ENCODE measurements at places on chromosomes 1 and 21. TPM values are rescaled to one million over a fixed set of nuclear protein-coding genes. Genes with fewer than 3 reads are reported as not detected.

DNA sequence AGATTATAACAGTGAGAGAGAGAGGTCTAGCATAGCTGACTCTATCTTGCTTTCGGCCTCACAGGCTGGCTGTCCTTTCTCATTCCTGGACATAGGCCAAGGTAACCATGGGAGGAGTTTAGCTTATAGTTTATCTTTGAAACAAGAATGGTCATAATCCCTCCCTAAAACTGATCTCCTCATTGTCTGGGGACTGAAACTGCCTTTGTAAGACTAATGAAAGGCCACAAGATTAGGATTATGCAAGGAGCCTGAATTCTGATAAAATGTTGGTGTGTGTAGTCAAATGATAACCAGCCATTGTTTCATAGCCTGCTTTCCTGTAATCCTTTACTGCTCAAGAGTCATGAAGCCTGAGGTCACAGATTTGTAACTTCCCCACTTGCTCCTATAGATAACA, 131.9 kb upstream of the LYPLAL1 start:
- peak; percentile 98 for DNase-seq

GRCh38 chr1:7042322-7043190, 257.3 kb downstream of the CAMTA1 start:
- peak; percentile 45 for DNase-seq

DNA sequence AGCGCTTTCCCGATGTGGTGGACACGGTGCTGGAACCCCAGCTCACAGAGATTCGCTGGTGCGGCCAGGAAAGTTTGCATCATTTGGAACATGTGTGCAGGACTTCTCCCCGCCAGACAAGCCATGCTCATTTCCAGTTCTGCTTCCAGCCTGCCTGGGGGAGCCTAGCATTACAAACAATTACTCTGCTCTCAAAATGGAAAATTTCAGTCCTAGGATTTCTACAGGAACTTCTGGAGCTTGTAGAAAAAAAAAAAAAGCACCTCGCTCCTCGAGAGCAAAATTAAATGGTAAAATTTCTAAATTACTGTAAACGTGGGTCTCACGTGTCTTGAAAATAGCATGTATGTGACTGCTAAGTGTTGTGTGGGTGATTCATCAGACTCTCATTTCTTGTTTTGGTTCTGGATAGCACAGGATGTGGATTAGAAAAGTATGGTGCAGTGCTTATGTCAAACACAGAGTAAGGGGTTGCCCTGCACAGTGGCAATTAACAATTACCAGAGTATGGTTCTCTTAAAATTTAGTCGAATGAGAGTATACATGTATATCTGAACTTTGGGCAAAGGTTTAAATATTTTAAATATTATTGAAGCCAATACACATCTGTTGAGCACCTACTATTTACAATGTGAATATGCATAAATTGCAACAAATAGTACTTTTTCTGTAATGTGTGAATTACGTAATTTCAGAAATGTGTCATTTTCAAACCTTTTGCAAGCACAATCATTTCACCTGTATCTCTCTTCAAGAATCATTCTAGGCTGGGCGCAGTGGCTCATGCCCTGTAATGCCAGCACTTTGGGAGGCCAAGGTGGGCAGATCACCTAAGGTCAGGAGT, 61.8 kb upstream of the PTGFRN start:
- peak; percentile 75 for DNase-seq

GMEB1 gene
- 5.8 TPM for total RNA-seq

DNA sequence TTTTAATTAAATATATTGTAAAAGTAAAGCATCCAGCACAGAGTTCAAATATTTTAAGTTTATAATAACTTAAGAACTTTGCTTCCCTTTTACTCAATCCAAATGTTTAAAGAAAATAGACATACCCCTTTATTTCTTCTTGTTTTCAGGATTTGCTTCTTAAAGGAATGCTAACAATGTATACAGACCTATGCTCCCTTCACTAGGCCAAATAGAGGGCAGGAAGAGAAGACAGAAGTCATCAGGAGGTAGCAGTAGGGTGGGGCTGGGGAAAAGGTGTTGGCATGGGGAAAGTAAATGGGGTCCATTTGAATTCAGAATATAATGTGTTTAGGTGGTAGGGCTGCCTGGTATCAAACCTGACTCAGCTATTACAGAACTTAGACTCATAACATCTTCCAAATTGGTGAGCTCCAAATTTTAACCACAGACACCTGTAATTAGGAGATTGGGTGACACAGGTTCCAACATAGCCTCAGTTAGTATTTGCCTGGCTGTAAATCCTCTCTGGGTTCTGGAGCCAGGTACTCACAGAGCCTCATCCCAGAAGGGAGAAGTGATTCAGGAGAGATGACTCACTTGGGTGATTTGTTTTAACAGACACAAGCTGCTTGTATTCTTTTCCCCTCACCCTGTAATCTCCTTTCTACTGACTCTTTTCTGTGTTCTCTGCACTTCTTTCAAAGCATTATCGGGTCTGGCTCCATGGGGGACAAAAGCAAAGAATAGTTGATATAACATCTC, 60.1 kb upstream of the DUSP10 start:
- peak; percentile 54 for DNase-seq

GRCh38 chr1:208280681-208281450, 36.7 kb upstream of the PLXNA2 start:
- DNase-seq = no peak

DNA sequence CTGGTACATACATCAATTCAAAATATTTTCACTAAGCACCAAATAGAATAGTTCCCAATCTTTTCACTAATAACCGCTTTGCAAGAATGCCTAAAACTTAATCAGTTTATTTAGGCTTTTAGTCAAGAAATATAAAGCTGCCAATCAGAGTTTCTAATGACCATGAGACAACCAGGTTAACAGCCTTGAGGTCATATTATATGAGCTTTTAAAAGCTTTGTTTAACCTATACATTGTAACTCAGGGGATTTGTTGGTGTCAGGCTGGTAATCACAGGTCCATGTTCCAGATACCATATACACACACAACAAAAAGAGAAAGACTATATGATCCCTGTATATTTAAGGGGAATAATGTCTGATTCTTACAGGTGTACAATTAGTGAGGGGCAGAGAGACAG, 246.2 kb upstream of the ADGRL2 start:
- no peak for DNase-seq

DNA sequence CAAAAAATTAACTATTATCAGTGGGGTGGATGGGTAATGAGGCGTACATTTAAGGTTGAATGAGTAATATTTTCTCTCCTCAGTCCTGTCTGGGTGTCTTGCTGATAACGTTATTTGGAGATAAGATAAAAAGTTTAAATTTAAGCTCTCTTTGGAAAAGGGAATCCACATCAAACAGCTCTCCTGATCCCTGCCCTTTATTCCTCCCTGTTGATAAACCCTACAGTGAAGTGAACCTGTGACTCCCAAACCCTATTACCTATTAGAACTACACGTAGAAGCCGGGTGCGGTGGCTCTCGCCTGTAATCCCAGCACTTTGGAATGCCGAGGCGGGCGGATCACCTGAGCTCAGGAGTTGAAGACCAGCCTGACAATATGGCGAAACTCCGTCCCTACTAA, 9.9 kb upstream of the GPR161 start:
- DNase-seq = no peak

GRCh38 chr1:1348420-1349255, 580 bp downstream of the DVL1 start:
- DNase-seq = peak; percentile 43

TOMM40L gene
- 9.1 TPM for total RNA-seq

GRCh38 chr1:72075425-72075824, 206.9 kb downstream of the NEGR1 start:
- no peak for DNase-seq

GRCh38 chr1:197961933-197962332, 44.8 kb downstream of the LHX9 start:
- no peak for DNase-seq

- no peak for DNase-seq
Observed at GRCh38 chr21:37530901-37531351, 164.4 kb downstream of the DYRK1A start.

HOOK1 gene
- not detected for total RNA-seq

CRNN gene
- not detected for total RNA-seq

DNA sequence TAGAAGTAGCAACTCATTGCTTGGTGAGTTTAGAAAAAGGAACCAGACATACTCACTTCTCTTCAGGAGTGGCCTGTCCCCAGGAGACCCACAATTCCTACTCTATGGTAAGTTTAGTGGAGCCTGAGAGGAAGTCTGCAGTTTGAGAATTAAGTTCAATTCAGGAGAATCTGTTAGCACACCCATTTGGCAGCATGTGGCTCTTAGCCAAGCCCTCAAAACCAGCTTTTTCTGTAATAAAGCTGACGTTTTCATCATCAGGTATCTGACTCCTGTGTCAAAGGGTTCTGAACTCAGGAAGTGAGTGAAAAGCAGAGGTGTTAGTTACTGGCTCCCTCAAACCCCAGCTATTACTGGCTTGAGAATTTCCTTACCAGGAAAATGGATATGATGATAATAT, 20.4 kb upstream of the RGS16 start:
- no peak for DNase-seq

- no peak for DNase-seq
Observed at GRCh38 chr1:208146650-208147049, 97.5 kb downstream of the PLXNA2 start.

DENND1B gene
- total RNA-seq = 19.5 TPM

DNA sequence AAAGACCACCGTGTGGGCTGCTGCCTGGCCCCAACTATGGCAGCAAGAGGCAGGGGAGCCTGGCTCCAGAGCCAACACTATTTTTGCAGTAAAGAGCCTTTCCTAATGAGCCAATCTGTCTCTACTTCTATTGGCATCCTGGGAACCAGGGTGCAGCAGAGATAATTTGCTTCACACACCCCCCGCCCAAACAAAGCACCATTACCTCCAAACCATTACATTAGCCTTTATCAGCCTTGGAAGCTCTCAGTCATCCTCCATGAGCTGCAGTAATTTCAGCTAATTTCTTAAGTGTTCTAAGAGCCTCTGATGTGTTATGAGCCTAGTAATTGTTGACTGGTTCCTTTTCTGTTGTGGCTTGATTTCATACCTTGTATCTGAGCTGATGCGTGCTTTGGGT, 21.6 kb downstream of the ARMH1 start:
- no peak for DNase-seq

DNA sequence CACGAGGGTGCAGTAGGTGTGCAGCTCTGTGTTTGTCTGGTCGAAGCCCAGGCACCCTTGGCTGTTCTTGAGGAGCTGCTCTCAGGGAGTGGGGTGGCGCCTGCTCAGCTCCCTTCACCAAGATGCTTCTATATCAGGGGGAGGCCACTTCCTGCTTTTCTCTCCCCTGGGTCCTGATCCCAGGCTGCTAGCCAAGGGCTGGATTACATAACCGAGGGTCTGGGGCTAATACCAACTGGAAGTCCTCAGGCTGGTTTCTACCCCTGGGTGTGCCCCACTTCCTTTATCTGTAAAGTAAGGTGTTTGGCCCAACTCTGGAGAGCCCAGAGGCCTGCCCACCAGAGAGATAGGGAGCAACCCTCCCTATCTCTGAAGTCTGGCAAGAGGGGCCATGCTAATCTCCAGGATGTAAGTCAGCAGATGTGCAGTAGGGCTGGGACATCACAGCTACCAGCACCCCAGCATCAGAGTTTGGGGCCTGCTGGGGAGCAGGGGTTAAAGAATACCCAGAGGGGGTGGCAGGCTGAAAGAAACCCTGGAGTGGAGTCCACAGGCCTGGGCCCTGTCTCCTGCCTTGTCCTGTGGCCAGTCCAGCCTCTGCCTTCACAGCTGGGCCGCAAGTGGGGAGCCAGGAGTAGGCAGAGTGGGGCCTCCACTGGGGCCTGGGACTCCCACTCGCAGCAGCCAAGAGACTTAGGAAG, 2.1 kb downstream of the SELENBP1 start:
- DNase-seq = peak; percentile 48

- DNase-seq = peak; percentile 60
Observed at GRCh38 chr1:113429461-113430153, 39.3 kb downstream of the MAGI3 start.

- DNase-seq = no peak
Observed at GRCh38 chr1:185412385-185413087, 95.5 kb upstream of the IVNS1ABP start.

- DNase-seq = no peak
Observed at GRCh38 chr1:6414881-6415626, 4.7 kb downstream of the HES2 start.

DNA sequence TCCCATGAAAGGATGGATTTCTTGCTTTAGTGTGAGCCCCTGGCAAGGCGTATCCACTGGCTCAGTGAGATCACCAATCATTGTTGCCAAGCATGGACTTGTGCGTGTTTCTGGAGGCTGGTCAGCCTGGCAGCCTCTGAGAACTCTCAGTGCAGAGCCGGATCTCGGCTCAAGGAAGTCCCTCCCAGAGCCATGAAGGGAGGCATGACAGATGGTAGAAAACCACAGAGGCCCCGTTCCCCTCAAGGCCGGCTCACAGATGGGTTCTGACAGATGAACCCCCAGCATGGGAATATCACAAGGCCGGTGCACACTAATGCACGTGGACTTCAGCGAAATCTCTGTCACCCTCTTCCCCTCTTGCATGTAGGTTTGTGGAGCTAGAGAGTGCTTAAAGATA, 290.5 kb downstream of the AJAP1 start:
- no peak for DNase-seq

DNA sequence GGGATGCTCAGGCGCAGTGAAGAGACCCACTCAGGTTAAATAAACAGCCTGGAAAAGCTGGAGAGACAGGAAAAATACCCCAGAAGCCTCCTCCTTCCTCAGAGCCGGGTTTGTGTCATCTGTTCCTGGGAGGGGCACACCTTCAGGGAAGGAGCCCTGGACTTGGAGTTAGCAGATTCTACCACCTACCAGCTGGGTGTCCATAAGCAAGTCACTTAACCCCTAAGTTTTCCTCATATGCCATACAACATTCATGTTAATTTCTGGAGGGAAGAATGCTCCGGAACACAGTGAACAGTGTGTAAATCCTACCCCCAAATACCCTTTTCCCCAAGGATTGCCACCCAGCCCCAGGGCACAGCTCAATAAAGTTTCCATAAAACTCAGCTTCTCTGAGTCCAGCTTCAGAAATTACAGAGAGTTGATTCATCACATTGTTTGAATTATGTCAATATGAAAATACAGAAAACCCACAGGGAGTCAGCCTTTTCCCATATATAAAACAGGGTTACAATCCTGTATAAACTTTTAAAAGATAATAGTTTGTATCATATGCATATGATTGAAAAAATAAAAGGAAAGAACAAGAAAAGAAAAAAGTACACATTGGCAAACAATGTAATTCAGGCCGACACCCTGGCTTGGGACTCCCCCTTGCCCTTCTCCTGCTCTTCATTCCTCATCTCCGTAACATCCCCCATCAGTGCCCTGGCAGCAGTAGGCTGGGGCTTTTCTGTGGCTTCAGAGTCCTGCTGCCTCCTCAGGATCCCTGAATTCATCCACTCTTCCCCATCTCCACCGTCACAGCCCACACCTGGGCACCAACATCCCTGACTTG, 291.8 kb upstream of the USP24 start:
- DNase-seq = peak; percentile 65

- DNase-seq = no peak
Observed at GRCh38 chr21:42161401-42161955, 57.5 kb upstream of the ABCG1 start.

GRCh38 chr1:150789396-150789795, 18.7 kb downstream of the CTSK start:
- DNase-seq = no peak

- no peak for DNase-seq
Observed at GRCh38 chr1:211985556-211986264, 49.6 kb downstream of the INTS7 start.

U2AF1 gene
- total RNA-seq = 18.7 TPM

LCA5L gene
- 0.65 TPM for total RNA-seq
